Thoracic aorta (tissue), 2 donors: ENCODE measurements at places on chromosomes 7 and 10.

DNA sequence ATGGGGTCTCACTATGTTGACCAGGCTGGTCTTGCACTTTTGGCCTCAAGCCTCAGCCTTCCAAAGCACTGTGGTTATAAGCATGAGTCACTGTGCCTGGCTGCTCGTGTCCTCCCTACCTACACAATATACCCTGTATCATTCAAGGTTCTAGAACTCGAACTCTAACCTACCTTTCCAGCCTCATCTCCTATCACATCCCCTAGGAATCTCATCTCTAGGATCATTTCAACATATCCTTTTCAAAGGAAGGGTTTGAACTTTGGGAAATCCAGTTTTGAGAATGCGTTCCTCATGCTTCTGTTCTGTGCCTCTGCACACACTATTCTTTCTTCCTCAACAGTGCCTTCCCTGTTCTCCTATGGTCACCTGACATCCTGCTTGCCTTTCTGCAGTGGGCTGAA, 87.8 kb upstream of the RHEB start:
- DNase-seq: no peak

- DNase-seq: no peak
Measured at GRCh38 chr10:107546986-107547385, 382.5 kb upstream of the SORCS1 start.

DNA sequence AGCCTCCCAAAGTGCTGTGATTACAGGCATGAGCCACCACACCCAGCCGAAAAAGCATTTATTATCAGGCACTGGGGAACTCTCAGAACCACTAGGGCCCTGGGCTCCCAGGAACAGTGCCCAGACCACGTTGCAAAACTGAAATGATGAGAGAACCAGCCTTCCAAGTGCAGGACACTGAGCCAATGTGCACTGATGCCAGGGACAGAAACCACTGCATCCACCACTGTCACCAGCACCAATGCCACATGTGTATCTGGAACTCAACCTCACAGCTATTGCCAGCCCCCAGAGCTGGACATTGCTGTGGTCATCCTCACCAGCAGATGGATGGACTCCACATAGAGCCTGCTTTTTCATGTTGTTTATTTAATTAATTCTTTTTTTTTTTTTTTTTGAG, 28.2 kb upstream of the TPST1 start:
- DNase-seq: no peak

DNA sequence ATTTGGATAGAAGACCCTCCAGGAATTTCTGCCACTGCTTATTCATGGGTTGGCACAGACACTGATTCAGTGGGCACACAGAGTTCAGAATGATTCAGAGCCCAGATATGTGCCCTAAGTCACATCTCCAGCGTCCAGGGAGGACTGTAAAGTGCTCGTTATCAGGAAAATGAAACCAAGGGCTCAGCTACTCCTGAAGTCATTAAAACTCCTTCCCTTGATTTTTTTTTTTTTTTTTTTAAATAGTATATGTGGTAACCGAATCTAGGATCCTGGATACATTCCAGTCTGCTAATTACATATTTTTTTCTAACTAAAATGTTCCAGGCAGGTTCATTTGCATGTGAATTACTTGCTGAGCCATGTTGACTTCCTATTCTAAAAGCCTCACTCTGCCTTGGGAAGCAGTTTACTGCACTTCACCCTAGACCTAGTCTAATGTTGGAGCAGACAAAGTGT, 34.7 kb downstream of the MET start:
- DNase-seq: no peak

GRCh38 chr7:100115026-100115425, 4.1 kb downstream of the TAF6 start:
- no peak for DNase-seq

- no peak for DNase-seq
Measured at GRCh38 chr7:50142425-50143017, 49.5 kb upstream of the ZPBP start.

DNA sequence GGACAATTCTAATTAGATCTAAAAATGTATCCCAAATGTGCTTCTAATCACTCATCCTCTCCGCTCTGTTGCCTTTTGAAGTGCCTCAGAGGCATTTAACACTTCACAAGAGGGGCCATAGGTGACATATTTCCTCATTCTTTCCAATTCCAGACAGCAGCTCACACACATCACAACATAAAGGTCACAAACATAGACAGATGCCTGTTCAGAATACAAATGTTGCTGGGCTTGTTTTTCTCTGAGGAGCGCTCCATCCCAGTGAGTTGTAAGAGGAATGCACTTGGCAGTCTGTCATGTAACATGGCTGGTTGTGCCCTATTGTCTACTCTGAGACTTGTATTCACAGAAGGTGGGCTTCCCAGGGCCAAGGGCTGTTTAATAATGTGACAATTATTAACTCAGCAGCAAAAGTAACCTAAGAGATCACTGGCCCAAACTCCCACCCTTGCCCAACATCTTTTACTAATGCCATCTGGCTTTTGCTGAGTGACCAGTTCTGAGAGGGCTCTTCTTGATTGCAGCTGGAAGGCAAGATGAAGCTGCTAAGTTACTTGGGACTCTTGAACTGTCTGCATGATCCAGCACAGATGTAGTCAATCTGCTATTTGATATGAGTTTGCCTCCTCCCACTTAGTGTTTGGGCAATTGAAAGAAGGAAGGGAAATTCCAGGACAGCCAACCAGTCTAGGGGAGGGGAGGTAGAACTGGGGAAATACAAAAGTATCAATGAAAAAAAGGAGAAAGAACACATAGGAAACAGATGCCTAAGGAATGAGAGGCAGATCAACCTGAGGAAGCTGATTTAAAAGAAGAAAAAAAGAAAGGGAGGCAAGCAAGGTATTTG, 13.6 kb downstream of the PON2 start:
- DNase-seq: no peak

GRCh38 chr7:128399991-128400390, 9.8 kb downstream of the IMPDH1 start:
- no peak for DNase-seq

DNA sequence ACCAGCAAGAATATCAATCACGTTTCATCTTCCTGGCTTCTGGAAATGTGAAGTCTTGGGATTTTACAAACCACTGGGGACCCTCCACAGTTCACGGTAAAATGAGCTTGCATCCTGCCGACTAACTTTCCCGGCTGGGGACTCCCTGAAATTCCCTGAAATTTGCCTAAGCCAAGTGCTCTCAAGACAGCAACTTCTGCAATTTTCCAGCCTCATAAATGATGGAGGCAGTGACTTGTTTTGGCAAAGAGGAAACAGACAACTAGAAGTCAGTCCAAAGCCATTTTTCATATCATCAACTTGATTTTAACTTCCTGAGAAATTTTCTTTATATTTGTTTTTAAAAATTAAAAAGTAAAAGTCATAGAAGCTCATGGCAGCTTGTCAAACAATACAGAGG, 212.3 kb downstream of the FANK1 start:
- no peak for DNase-seq

DNA sequence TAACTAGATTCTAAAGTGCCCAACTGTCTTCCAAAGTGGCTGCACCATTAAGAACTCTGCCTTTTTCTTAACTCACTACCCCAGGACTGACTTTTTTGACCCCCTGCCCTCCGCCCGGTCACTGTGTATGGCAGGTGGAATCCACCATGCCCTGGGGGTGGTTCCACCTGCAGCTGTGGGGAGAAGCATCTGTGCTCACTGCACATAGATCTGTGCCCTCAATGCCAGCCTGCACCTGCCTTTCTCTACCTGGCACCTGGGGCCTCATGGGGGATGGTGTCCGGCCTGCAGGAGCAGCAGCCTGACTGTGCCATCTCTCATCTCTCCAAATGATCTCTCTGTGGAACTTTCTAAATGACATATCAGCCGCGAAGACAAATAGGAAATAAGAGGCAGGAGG, 353.5 kb downstream of the PAXIP1 start:
- no peak for DNase-seq

DNA sequence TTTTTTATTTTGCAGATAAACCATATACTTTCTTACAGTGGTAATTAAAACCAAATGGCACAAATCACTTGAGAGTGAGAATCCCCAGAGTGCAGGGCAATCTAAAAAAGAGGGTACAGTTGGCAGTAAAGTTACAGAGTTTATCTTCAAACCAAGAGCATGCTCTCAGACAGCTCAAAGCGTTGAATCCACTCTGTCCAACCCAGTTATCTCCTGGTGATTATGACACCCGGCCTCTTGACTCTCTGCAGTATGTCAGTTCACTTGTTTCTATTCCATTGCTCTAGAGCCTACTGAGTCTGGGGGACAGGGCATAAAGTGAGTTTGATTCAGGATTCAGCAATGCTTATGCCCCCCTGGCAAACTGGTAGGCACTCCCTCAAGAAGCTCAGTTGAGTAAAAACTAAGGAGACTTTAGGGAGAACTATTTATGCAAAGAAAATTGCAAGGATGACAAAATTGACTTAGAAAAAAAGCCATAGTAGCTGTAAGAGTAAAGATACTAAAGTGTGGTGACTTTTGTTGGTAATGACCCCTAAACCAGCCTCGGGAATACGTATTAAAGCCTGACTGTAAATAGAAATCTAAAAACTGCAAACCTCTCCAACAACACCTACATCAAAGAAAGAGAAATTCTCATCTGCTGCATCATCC, 55.5 kb downstream of the COL1A2 start:
- no peak for DNase-seq

DNA sequence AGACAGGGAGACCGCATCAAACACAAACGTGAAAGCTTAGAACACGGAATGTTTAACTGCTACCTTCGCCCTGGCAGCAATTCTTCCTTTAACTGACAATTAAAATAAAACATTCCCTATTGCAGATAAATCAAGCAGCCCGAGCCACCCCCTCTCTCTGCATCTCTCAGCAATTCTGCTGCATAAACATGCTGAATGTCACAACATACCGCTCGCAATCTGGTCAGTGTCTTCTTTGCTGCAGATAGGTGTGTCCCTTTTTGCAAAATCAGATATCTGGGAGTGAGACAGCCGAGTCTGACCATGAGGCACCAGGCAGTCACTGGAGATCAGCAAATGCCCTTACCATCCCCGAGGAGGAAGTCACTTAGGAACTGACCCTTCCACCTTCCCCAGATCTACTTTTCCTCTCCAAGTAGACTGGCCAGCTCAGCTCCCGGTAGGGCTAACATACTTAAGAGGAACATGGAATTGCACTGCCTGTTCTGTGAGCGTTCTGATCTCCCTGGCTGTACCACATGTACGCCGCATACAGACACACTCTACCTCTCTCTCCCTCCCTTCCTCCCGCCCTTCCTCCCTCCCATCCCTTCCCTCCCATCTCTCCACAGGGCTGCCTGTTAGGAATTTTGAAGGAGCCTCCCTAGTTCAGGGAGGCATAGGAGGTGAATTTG, at the start of gene FRMD4A:
TSS of gene FRMD4A (minus strand) at position 537 of the 674 bp plus-strand sequence.
- no peak for DNase-seq

GRCh38 chr10:89442289-89442688, 27.9 kb downstream of the IFIT5 start:
- DNase-seq: no peak
